ENCODE measurements at places on chromosomes 13 and 19.

- peak; percentile 60 for DNase-seq
These were observed 2.2 kb downstream of the FLT3LG start for GRCh38 chr19:49475995-49476880.

DNA sequence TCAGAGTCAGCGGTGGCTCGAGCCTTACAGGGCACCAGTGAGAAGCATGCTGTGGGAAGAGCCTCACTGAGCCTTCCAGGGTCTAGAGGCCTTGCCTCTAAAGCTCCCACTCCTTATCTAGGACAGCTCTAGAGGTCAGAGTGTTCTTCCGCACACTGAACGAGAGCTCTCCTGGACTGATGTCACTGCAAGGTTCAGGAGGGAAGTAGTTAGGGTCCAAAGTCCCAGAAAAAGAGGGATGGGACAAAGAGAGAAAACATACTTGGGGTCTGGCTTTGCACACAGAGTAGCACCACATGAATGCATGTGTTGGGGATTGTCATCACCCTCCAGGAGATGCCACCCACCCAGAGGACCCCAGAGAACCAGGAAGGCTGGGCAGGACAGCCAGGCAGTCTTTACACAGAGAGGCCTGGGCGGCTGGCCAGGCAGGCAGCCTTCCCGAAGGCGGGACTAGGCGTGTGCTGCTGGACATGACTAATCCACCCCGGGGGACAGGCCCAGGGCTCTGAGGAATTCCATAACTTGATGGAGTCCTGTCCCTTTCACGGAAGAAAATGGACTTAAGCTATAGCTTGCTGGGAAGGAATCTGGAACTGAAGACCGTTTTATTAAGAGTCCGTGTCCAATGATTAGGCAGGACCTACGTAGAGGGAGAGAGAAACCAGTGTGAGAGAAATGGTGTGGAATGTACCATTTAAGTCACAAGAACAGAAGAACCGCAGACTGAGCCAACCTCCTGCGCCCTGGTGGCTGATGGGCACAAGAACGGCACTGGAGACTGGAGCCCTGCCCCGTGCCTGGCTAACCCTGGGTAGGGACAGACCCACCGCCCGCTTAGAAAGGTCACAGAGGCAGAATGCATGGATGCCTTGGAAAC, 16.6 kb upstream of the EPHX3 start:
- peak; percentile 92 for DNase-seq

DNA sequence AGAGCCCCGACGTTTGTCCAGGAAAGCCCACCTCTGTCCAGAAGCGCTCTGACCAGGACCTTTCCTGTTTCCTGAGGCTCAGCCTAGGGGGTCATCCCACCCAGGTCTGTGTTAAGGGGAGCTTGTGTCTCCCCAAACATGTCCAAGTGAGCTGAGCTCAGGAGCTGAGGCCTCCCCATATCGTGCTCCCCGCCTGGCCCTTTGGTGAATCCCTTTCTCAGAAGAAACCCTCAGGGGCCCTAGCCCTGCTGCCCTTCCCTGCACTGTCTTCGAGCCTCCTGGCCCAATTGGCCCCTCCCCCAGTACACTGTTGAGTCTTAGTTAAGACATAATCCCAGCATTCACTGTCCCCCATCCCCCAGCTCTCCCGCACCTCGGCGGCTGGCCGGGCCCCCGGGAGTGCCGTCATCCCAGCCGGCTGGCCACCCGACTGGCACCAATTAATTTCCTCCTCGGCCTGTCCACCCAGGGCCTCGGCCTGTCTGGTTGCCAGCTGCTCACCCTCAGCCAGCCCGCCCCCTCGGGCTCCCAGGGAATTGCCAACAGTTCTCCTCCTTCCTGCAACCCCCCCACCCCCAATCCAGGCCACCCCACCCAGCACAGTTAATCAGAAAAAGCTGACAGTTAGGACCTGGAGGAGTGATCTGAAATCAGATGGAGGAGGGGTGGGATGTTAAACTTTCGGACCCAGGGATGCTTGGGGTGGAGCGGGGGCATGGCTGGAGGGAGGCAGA, 13.6 kb downstream of the IER2 start:
- DNase-seq = peak; percentile 68

GRCh38 chr13:51539887-51540286, 44.4 kb upstream of the WDFY2 start:
- DNase-seq = peak; percentile 38

DNA sequence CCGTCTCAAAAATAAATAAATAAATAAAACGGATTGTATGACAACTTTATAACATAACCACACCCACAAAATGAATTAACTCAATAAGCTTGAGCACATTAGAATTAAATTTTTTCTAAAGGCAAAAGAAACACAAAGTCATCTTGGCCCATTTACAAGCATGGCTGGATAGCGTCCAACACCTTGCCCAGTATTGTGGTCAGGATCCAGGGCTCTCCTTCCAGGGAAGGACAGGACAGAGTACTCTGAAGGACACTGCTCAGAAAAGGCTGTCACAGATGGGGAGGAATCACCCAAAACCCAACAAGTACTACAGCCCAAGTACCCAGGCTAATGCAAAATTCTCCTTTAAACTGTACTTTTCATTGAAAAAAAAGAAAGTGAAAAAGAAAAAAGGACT, 27.1 kb downstream of the SUGP2 start:
- peak; percentile 15 for DNase-seq

- DNase-seq = peak; percentile 29
These were observed 851 bp downstream of the ZNF320 start for GRCh38 chr19:52896431-52897137.

DNA sequence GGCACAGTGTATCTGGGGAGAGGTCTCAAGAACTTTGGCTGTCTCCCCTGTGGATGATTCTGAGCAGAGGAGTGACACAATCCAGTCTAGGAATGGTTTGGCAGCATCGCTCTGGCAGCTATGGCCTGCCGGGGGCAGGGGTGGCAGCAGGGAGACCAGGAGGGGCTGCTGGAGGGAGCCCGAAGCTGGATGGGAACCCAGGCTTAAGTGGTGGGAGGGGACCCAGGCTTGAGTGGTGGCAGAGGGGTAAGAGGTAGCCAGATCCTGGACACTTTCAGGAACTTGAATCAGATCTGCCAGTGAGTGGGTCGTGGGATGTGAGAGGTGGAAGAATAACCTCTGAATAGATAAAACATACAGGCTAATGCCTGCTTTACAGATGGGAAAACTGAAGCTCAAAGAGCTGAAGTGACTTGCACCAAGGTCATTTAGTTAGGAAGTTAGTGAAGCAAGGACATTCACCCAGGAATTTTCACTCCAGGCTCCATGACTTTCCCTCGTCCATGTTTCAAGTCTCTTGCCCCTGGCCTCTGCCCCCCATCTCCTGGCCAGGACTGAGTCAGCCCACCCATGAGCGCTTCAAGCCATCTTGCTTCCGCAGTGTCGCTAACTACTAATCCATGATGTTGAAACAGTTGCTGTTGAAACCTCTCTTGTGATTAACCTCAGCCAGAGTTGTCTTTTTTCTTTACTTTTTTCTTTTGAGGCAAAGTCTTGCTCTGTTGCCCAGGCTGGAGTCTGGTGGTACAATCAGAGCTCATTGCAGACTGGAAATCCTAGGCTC, 29.9 kb upstream of the C1QTNF9 start:
- peak; percentile 56 for DNase-seq

DNA sequence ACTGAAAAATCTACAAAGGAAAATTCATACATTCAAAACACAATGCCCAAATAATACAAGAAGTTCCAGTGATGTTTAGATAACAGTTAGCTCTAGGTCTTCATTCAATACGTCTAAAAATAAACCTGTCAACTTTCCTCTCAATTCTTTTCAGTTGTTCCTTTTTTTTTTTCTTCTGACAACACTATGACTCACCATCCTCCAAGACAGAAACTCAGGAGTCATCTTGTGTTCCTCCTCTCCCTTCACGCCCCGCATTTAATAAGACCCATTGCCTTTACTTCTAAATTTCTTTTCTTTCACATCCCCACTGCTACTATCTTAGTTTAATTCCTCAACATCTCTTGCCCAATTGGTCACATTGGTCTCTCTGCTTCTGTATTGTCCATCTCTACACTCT, 759.9 kb downstream of the GPC5 start:
- peak; percentile 66 for DNase-seq

GRCh38 chr19:49870309-49870901, 3.0 kb upstream of the PNKP start:
- no peak for DNase-seq

DNA sequence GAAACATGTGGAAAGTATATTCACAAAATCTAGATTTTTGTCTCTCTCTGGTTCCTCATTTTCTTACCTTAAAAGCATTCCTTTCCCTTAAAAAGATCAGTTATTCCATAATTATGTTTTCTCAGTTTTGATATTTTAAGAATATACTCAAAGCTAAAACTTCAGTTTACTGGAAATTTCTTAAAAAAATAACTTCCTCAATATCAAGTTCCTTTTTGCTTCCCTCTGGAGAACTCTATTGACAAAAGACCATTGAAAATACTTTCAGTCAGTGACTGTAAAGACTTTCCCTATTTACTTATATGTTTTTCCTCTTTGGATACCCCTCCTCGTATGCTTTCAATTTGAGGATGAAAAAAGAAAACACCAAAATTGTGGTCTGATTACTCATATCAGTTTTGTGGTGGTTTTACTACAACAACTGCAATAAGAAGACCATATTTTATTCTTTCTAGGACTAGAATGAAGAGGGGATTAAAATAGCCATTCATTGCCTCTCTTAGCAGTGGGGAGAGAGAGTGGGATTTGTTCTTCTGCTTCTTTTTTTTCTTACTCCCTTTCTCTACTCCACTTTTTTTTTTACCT, 113.2 kb downstream of the ESD start:
- DNase-seq = no peak

- DNase-seq = no peak
These were observed 2702.6 kb downstream of the PCDH9 start for GRCh38 chr13:64527561-64527960.

GRCh38 chr19:33430674-33431277, 57.3 kb downstream of the CEBPG start:
- peak; percentile 79 for DNase-seq

DNA sequence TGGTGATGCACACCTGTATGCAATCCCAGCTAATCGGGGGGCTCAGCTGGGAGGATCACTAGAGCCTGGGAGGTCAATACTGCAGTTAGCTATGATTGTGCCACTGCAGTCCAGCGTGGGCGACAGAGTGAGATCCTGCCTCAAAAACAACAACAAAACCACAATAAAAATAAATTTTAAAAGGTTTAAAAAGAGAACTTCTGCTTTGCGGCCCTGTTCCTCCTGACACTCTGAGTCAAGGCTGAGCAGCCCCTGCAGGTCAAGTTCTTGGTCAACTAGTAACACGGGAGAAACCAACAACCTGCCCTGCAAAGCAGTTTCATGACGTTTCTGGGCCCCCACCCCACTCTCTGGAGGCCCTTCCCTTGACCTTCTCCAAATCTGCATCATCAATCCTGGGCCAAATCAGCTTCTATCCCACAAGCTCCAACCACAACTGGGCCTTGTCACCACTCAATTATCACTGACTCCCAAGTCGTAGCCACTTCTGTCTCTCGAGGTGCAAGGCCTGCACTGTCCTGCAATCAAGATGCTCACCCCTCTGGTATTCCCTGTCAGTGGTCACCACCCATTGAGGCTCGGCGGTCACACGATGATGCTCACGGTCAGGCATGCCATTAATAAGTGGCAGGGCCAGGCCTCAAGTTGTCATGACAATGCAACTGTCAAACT, 7.5 kb downstream of the ELAVL1 start:
- DNase-seq = no peak

- no peak for DNase-seq
These were observed 25.3 kb upstream of the RNASEH2B start for GRCh38 chr13:50884265-50884664.

DNA sequence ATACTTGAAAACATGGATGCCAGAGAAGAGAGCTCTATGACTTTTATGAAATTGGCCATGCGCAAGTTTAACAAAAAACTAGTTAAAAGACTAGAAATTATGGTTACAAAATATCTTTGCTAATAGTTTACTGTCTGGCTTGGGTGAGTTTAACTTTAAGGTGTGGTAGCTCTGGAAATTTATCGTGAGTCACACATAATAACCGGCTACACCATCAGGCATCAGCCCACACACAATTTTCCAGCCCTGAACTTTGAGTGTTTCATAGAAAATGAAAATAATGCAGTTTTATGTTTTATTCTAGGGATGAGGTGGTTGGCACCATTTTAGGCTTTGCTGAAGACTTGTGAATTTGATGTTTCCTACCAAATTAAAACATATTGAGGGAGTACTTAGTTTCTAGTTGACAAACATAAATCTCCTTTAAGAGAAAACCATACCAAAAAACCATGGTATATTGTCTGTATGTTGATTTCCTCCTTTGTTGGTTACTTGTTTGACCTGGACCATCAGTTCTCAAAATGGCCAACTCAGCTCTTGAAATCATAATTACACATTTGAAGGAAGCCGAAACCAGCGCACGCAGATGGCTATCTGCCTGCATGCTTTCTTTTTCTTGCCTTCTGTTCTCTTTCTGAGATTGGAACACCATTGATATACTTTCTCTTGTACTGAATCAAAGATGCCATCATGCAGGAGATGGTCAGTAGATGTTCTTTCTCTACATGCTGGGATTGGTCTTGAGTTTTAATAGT, 125.1 kb downstream of the AKAP11 start:
- no peak for DNase-seq

DNA sequence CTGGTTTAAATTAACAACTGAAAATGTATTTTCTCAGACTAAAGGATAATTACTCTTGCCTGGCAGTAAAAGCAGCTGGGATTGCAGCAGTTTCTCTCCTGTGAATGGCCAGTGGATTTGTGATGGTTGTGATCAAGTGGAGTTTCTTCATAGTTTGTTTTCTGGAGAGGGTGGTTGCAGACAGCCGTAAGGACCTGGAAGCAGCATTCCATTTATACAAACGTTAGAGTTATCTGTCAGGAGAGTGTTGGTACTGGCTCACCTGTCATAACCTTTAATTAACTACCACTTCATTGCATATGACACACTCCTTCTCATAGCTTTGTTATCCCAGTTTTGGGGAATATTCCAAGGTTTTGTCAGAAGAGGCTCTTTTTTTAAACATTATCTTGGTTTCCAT, 258.4 kb upstream of the SLC10A2 start:
- no peak for DNase-seq

DNA sequence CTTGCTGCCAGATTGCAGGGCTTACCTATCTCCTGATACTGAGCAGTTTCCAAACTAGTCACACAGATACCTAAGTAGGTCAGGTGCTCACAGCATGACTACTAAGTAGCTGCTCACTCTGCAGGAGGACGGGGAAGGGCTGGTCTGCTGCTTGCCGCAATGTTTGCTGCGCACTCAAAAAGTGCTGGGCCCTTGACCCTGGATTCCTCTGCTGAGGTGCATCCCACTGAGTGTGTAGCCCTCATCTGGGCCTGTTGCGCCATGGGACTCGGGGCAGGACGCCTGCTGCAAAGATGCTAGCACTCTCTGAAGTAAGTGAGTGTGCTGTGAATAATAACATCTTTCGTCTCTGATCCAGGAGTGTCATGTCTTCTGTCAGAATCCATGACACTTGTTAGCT, 59.2 kb upstream of the MEDAG start:
- peak; percentile 98 for DNase-seq

GRCh38 chr13:109158383-109158782, 529.0 kb downstream of the MYO16 start:
- no peak for DNase-seq

GRCh38 chr19:12229990-12230389, 64.7 kb downstream of the ZNF44 start:
- no peak for DNase-seq

- DNase-seq = peak; percentile 27
These were observed 426 bp downstream of the MYO9B start for GRCh38 chr19:17075864-17076542.

- peak; percentile 34 for DNase-seq
These were observed 220.9 kb upstream of the CSNK1A1L start for GRCh38 chr13:37326334-37326733.

Measured in choroid plexus epithelial cell (primary cell).